ENCODE measurements at places on chromosomes 2 and 18.

- DNase-seq: no peak
Observed at GRCh38 chr2:173451118-173451517, 96.4 kb downstream of the CDCA7 start.

- no peak for DNase-seq
Observed at GRCh38 chr2:223562078-223562477, 40.1 kb downstream of the SCG2 start.

- no peak for DNase-seq
Observed at GRCh38 chr2:118130385-118130784, 42.1 kb downstream of the INSIG2 start.

GRCh38 chr2:151098841-151099240 lies 162.8 kb downstream of the RBM43 start:
- DNase-seq: no peak

GRCh38 chr18:48314690-48315089 lies 94.5 kb downstream of the ZBTB7C start:
- DNase-seq: no peak

DNA sequence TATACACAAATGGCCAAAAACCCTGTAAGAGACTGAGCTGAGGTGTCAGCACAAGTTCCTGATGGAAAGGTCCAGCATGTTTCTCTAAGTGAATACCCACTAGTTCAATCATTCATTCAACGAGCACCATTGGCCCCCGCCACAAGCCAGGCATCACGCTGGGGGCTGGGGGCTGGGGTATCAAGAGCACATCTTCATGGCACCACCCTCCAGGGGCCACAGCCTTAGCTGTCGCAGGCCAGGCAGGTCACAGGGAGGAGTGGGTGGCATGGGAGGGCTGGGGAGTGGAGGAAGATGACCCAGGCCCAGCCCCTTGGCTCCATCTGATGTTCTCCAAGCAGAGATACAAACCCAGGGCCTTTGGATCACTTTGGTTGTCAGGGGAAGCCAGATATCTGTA lies 97.9 kb downstream of the ACKR3 start:
- DNase-seq: no peak

DNA sequence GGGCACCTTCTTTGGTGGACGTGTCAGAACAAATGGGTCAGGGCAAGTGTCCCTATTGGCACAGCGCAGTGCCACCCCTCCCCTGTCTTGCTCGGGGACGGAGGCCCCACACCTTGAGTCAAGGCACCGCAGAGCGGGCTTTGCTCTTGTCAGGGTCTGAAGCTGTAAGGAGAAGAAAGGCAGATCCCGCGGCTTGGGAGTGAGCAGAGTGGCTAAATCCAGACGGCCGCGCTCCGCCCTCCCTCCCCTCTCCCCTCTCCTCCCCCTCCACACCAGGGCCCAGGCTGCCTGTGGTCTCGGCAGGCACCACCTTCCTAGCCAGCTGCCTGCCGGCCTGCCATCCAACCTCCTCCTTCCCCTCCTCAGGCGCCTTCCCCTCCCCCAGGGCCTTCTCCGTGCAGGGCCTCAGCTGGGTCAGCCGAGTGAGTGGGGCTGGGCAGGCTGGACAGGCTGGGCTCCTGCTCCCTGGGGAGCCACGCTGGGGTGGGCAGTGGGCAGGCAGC lies 25.8 kb downstream of the SPEG start:
- no peak for DNase-seq

Measured in epithelial cell of prostate (primary cell).